Stimulated activated CD4-positive, alpha-beta T cell treated with anti-CD3 and anti-CD28 coated beads, Interleukin-1b, Interleukin-23, amount 100 ng/mL, for 1 hour (primary cell): ENCODE measurements at places on chromosomes 11 and 22.

DNA sequence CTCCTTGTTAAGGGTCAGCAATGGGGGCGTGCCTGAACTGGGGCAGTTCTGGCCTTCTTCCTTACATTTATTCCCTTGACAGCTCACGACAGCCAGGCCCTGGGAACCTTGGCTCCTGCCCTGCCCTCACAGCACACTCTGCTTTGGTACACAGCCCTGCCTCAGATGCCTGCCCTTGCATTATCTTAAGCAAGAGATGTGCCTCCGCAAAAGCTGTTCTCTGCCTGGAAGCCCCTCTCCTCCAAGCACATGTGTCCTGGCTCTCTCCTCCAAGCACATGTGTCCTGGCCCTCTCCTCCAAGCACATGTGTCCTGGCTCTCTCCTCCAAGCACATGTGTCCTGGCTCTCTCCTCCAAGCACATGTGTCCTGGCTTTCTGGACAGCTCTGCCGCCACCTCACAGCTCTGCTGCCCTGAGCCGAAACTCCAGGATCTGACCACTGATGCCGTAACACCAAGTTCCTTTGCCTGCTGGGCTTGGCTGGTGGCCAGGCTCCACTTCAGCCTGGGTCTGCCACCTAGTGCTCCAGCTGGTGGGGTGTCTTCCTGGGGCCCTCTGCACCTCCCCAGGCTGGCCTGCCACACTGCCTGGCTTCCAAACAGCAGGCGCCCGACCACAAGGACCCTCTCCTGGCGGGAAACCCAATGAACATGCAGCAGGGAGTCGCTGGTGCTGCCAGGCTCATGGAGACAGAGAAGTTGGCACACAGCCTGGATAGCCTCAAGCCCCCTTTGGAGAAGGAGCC lies 53.0 kb downstream of the SCUBE1 start:
- DNase-seq, result no peak

GRCh38 chr11:93515441-93516025 lies 27.7 kb downstream of the SMCO4 start:
- DNase-seq, result no peak

- DNase-seq, result peak; percentile 53
Measured at GRCh38 chr22:30922151-30922611, 46.4 kb downstream of the MORC2 start.

DNA sequence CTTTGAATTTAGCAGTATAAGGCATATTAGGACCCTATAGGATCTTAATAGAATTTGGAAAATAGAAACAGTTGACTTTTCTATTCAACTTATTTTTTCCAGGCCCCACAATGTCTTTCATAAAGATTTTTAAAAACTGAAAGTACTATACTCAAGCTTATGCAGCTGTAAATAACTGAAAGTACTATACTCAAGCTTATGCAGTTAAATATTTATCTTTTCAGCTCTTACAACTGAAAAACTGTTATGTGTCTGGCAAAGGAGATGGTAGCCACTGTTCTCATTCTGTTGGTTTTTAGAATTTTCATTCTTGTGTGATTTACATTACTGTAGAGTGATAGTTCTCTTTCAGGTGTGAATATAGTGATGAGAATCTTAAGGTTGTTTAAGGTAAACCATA lies 16.5 kb downstream of the HIPK3 start:
- no peak for DNase-seq

- no peak for DNase-seq
Measured at GRCh38 chr22:27540247-27540646, 261.3 kb downstream of the MN1 start.

GRCh38 chr11:63761931-63762653 lies 6.5 kb downstream of the ZFTA start:
- no peak for DNase-seq

- no peak for DNase-seq
Measured at GRCh38 chr11:17393472-17393871, 5.0 kb upstream of the KCNJ11 start.

- DNase-seq, result no peak
Measured at GRCh38 chr11:132005887-132006286, 635.5 kb downstream of the NTM start.

DNA sequence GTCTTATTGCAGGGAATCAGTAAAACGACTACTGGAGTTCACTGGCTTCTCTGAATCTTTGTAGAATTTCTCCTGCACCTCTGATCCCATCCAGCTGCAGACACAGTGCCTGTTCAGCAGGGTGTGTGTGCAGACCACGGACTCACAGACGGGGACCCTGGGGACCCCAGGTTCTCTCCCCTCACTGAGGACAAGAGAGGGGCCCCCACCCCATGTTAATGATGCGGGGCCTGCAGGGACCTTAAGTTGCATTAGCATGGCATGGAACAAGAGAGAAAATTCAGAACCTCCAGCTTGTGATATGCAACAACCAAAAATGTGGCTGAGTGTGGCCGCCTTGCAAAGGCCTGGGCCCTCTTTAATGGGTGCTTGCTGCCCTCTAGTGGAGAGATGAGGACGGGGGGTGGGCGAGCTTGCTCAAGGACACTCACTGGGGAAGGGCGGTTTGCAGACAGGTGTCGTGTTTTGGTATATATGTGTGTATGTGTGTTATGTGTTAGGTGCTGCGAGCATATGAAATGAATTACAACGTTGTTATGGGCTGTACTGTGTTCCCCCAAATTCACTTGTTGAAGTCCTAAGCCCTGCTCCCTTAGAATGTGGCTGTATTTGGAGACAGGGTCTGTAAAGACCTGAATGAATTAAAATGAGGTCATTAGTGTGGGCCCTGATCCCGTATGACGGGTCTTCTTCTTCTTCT lies 84.4 kb upstream of the SEPTIN5 start:
- DNase-seq, result peak; percentile 67

DNA sequence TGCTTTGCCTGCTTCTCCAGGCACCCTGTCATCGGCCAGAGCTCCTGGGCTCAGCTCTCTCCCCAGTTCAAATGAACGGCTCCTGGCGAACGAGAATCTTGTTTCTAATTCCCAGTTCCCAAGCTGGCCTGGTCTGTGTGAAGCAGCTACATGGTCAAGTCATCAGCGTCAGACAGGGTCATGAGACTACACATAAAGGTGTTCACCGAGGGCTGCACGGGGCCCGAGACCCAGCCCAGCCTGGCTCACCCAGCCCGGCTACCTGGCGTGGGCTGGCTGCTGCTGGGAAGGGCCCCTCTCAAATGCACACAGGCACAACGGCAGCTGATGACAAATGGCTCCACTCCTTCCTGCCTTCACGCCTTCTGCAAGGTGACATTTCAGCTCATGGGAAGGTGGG lies 14.6 kb upstream of the CELSR1 start:
- DNase-seq, result no peak

DNA sequence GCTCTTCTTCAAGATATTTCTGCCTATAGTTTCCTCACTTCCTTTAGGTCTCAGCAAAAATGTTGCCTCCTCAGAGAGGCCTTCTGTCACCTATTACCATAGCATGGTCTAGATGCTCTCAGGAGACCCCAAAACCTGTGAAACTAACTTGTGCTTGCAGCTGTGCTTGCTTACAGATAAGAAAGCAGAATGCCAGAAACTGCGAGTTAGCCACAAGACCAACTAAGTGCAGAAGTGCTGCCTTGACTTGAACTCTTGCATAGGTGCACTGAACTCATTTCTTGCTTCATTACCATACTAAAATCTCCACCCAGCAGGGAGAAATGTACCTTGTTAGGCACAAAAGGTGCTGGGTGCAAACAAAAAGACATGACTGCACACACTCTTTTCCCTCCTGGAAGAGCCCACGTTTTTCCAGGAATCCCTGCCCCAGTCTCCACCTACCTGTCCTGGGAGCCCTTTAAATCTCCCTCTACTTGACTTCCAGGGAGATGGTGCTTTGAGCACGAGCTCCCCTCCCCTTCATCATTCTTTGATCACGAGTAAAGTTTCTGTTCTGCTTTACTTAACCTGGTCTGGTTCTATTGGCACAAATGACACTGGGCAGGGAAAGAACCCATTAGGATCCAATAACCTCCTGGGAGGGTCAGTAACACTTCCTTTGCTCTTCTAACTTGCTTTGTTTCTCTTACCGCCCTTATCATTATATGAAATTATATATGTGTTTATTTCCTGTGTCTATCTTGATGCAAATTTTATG lies 137.7 kb upstream of the DDI1 start:
- no peak for DNase-seq

DNA sequence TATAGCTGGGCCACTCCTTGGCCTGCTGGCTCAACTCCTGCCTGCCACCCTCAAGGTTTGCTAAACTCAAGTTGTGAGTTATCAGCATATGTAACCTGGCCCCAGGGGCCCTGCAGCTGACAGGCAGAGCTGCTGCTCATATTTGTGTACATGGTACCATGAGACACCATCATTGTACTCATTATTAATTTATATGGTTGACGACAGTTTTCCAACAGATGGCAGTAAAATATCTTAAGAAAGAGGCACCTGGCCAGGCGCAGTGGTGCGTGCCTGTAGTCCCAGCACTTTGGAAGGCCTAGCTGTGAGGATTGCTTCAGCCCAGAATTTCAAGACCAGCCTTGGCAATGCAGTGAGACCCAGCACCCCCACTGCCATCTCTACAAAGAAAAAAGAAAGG lies 11.4 kb upstream of the DENND5A start:
- DNase-seq, result no peak

DNA sequence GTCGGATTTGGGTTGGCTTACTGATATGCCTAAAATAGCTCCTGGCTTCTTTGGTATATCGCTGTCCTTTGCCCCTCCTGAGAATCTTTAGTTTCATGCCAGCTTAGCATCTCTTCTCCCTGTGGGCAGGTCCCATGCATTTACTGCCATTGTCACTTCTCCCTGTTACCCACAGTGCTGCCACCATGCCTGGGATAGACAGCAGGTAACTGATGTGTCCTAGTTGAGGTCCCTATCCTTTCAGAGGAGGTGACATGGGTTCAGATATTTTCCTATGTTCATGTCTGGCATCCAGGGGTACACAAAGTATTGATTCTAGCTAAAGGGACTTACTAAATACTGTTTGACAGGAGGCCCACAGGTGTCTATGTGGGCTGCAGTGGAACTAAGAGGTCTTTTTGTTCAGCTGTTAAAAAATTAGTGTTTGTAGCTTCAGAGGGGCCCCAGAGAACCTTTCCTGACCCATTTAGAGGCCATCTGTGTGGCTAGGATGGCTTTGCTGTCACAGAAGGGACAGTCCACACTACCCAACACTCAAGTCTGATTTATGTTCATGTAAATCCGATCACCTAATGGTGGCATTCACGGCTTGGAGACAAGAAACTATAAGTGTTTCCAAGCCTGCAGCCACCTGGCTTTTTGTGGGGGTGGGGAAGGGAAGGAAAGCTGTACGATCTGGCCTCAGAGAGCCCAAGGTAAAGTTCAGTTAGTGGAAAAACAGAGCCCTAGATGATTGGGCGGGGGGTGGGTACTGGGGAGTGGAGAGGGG lies 8.5 kb downstream of the TIMP3 start:
- no peak for DNase-seq

GRCh38 chr11:131447277-131447815 lies 76.9 kb downstream of the NTM start:
- no peak for DNase-seq

- no peak for DNase-seq
Measured at GRCh38 chr11:60756307-60757032, at the start of gene MS4A15. MS4A15 (plus strand) TSS chr11:60756867; CDS start chr11:60763734, 6,867 bp downstream.

- no peak for DNase-seq
Measured at GRCh38 chr22:17228725-17229126, 9.5 kb upstream of the ADA2 start.

GRCh38 chr11:48020092-48020755 lies 39.9 kb downstream of the PTPRJ start:
- no peak for DNase-seq

- DNase-seq, result no peak
Measured at GRCh38 chr11:107791343-107792048, 67.1 kb downstream of the SLC35F2 start.

DNA sequence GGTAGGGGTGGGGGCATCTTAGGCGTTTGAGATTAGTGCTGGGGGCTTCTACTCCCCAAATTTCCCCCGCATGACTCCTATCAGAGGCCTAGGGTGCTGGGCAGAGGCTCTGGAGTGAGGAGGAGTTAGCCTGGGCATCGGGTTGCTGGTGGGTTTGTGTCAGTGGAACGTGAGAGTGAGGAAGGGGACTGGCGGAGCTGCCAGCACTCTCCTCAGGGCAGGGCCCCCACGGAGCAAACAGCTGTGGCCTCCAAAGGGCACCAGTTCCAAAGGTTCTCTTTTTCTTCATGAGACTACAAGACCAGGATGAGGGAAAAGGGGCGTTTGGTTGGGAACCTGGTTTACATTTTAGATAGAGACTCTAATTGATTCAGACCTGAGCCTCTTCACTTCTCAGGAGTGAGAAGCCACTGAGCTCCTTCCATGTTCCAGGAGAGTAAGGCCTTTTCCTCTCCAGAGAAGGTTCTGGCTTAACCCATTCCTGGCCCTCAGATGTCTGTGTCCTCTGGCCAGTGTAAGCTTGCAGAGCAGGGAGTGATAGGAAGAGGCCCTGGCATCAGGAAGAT lies 35.6 kb upstream of the CDON start:
- DNase-seq, result no peak

DNA sequence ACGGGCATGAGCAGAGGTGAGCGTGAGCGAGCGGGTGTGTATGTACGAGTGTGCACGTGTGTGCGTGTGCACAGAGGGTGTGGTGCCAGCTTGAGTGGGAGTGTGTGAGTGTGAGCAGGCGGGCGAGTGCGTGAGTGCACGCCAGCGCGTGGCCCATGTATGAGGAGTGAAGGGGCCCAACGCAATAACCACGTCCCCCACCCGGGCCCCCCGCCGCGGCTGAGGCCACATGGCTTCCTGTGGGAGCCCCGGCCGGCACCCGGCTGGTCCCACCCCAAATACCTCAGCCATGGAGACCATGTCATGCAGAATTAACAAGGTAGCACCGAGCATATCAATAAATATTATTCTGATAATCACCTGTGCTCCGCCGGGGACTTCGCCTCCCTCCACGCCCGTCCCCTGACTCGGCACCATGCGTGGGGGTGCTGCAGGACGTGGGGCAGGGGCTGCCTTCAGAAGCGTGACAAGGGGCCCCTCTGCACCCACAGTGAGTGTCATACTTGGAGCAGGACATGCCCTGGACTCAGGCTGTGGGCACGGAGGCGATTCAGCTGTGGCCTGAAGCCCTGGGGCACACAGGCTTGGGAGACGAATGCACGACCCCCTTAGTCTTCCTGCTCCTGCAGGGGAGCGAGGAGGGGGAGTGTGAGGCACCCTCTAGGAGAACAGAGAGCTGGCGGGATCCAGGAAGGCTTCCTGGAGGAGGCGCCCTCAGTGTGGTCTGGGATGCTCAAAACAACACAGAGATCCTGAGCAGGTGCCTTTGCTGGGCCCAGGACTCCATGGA lies 5.6 kb upstream of the TRABD start:
- DNase-seq, result no peak
